ENCODE measurements at places on chromosomes 1 and 21.

GRCh38 chr1:19163261-19163660 lies 46.8 kb downstream of the UBR4 start:
- peak; percentile 70 for DNase-seq

DNA sequence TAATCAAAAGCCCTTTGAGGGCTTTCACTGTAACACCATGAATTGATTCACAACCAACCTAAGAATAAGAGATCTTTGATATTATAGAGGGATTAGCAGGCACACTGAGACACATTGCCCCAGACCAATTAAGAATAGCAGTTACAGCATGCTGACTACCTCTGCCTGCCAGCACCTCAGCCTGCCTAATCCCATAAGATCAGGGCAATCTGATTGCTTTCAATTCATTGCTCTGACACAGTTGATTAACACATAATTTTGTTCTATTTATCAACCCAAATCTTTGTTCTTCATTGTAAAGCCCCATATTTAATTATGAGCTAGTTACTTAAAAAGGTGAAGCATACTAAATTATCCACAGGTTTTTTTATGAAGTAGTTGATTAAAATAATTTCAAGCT lies 548.8 kb upstream of the ZP4 start:
- DNase-seq = no peak

- no peak for DNase-seq
Measured at GRCh38 chr1:68113966-68114365, 63.5 kb upstream of the DIRAS3 start.

DNA sequence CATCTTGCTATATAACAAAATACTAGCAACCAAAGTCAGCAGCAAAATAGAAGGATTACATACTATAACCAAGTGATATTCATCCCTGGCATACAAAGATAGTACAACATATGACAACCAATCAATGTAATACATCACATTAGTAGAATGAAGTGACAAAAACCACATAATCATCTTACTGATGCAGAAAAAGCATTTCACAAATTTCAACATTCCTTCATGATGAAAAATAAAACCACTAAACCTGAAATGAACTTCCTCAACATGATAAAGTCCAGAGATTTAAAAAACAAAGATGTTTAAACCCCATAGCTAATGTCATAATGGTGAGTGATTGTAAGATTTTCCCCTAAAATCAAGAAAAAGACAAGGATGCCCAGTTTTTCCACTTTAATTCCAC lies 18.6 kb downstream of the RO60 start:
- no peak for DNase-seq

- DNase-seq = no peak
Measured at GRCh38 chr1:153627715-153628626, at the start of gene S100A1. S100A1 (plus strand) TSS chr1:153628434; CDS start chr1:153630522, 2,088 bp downstream.

DNA sequence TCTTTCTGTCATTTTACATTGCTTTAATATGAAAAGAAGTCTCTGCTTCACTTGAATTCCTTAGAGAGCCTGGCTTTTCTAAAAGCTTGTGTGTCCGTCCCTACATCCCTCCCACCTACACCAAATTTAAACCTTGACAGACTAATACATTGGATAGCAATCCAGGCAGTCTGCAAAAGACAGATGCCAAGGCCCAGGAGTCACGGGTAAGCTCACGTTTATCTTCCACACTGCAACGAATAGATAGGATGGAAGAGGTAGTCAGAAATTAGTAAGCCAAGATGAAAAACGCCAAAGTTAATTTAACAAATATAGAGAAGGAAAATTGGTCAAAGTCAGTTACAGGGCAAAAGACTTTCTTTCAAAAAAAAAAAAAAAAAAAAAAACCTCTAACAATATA lies 338.1 kb downstream of the SMYD3 start:
- DNase-seq = no peak

- no peak for DNase-seq
Measured at GRCh38 chr1:166705376-166706289, 133.6 kb upstream of the POGK start.

GRCh38 chr1:40184193-40184592 lies 23.0 kb downstream of the RLF start:
- no peak for DNase-seq

- no peak for DNase-seq
Measured at GRCh38 chr1:11719313-11720032, 16.5 kb upstream of the AGTRAP start.

DNA sequence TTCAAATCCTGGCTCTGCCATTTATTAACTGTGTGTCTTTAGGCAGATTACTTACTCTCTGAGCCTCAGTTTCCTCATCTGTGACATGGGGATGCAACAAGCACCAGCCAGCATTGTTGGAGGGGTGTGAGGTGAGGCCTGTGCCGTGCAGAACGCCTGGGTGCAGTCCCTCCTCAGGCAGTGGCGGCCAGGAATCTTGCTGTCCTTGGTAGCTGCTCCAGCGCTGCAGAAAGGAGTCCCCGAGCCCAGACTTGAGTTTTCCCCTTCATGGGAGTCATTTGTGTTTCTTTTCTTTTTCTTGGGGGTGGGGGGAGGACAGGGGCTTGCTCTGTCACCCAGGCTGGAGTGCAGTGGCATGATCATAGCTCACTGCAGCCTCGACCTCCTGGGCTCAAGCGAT lies 46.6 kb downstream of the DISP3 start:
- no peak for DNase-seq

- no peak for DNase-seq
Measured at GRCh38 chr1:8201331-8201861, 116.5 kb upstream of the SLC45A1 start.

DNA sequence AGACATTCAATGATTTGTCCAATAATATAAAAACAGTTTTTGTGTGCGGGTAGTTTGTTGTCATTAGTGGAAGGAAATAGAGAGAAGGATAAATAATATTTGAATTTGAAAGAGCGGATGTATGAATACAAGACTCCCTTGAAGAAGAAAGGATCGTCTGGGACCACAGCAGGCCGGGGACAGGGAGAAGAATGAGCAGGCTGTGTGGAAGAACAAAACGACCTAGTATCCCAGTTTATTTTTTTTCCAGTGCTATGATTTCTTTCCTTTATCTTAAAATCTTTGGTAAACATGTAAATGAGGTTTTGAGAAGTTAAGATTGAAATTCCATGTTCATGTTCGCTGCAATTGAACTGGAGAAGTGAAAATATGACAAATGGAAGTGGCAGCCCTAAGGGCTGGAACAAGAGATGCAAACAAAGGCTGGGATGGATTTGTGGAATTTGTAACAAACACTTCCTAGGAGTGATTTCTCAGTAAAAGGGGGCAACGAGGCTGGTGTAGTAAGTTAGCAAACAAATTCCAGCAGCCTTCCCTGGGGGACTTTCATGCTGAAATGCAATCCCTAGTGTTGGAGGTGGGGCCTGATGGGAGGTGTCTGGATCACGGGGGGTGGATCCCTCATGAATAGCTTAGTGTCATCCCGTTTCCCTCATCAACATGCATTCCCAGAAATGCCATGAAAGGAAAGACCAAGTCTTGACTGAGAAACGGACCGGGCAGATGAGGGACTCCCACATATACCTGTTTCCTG lies 10.2 kb upstream of the IFI16 start:
- peak; percentile 92 for DNase-seq

- DNase-seq = no peak
Measured at GRCh38 chr1:6313393-6314200, 52.7 kb upstream of the GPR153 start.

GRCh38 chr1:17067069-17067426 lies 13.2 kb upstream of the SDHB start:
- no peak for DNase-seq

- DNase-seq = no peak
Measured at GRCh38 chr21:42796327-42797062, 82.8 kb downstream of the WDR4 start.

DNA sequence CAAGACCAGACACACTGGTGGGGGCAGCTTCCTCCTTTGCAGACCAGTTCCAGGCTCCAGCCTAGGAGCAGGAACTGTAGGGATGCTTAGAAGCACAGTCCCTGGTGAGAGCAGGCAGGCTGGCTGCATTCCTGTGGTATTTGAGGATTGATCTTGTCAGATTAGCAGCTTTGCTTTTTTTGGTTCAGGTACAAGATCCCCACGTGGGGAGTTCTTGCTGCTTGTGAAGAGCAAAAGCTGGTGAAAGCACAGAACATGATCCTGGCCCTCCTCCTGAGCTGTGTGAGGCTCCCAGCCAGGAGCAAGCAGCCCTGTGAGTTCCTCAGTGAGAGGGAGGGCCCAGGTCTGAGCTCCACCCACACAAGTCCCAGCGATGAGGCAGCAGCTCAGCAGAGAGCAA lies 75.3 kb upstream of the ARTN start:
- DNase-seq = peak; percentile 95

GRCh38 chr1:35808450-35809113 lies 766 bp downstream of the AGO4 start:
- DNase-seq = no peak

GRCh38 chr1:25037174-25038074 lies 107.3 kb upstream of the RUNX3 start:
- DNase-seq = no peak

DNA sequence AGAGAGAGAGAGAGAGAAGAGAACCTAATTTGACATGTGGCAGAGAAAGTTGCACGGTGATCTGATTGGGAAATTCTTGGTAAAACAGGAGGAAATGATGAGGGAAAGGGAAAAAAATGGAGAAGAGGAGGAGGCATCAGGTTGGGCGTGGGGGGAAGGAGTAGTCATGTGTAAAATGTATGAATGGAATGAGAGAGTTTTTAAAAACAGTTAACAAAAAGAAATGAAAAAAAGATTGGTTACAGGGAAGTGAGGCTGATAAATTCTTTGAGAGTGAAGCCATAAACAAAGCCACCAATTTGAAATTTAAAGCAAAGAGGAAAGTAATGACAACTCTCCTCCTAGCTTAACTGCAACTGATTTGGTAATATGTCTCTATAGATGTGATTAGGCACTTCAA lies 409.2 kb downstream of the USH2A start:
- DNase-seq = no peak

DNA sequence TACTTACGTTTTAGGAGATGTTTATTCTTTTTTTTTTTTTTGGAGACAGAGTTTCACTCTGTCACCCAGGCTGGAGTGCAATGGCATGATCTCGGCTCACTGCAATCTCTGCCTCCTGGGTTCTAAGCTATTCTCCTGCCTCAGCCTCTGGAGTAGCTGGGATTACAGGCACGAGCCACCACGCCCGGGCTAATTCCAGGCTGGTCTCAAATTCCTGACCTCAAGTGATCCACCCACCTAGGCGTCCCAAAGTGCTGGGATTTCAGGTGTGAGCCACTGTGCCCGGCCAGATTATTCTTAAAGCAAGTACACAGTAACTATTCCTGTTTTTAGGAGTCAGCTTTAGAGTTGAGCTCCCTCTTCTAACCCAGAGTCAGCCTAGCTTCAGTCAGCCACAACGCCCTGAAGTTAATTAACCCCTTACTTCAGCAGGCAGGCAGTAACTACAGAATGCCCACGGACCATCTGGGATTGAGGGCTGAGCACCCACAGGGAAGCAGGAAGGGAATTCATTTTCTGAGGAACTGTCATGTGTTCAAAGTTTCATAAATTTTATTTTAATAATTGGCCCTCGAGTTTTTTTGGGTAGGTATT lies 5.3 kb upstream of the ID3 start:
- no peak for DNase-seq

DNA sequence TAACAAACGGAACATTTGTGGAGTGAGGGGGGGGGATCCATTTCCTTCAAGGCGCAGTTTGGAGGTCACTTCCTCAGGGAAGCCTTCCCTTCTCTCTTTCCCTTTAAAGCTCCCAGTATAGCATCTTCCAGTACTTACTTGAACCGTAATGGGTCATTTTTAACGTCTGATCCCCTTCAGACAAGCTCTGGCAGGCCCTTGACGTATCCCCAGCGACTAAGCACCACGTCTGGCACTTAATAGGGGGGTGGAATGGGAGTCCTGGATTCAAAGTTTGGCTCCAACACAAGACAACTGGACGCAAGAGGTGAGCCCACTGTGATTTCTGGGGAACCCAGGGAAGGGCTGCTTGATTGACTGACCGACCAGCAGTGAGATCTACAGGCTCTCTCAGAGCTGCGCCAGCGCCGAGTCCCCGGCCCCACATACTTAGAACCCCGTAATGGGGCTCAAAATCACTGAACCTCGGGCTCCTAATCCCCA lies 441 bp downstream of the YARS1 start:
- DNase-seq = no peak

DNA sequence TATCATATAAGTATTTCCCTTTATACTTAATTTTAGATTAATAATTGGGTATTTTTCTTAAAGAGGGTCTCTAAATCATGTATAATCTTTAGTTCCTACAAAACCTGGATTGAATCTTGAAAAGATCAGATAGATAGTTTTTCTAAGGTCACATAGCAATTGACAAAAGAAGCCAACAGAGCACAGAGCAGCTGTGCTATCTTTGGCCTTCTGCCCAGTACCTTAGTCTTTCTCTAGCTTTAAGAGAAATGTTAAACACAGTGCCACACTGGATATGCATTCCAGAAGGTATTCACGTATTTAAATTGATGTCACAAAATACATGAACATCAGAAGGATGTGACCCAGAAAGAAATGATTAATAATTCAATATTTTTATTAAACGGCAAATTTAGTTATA lies 86.8 kb downstream of the C21orf91 start:
- no peak for DNase-seq

- DNase-seq = no peak
Measured at GRCh38 chr1:113252166-113252565, 138.1 kb upstream of the MAGI3 start.

DNA sequence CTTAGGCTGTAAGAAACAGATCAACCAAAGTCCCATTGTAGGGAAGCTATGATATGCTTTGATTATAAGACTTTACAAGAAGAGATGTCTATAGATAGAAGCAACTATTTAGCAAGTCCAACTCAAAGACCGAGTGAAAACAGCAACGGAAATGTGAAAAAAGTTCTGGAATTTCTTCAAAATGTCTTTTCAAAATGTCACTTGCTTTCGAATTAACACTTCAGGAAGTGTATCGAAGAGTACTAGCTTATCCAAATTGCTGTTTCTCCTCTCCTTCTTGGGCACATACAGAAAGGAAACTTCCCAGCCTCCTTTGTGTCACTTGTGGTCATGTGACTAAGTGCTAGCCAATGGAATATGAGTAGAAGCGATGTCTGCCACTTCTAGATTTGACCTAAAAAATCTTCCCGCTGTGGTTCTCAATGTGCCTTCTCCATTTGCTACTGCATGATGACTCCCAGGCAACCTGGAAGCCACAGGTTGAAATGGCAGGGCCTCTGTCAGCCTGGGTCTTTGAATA lies 89.9 kb downstream of the TSEN15 start:
- DNase-seq = no peak

DNA sequence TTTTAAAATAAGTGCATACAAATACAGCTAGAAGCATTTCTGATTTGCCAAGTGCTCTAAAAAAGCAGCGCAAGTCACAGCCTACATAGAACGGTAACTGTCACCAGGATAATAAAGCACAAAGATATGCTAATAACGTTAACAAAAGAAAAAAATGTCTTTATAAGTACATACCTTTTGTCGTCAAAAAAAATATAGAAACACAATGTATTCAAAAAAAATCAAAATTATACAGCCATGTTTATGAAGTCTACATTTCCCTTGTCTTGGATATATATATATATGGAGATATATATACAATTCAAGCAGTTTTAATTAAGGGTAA lies 3.2 kb downstream of the IRF2BP2 start:
- DNase-seq = no peak
